Renal cortex interstitium (tissue), 15 donors: ENCODE measurements at places on chromosomes 7 and 10. TPM values are rescaled to one million over a fixed set of nuclear protein-coding genes. Genes with fewer than 3 reads are reported as not detected.

The TAS2R5 gene
- polyA plus RNA-seq: 3.0 TPM

The PON3 gene
- polyA plus RNA-seq: 2.3 TPM

The LBX1 gene
- not detected for polyA plus RNA-seq

The NRAP gene
- polyA plus RNA-seq: not detected

The NEUROD6 gene
- not detected for polyA plus RNA-seq

- DNase-seq: no peak
These were observed 972.5 kb downstream of the LRMDA start for GRCh38 chr10:76403912-76404311.

DNA sequence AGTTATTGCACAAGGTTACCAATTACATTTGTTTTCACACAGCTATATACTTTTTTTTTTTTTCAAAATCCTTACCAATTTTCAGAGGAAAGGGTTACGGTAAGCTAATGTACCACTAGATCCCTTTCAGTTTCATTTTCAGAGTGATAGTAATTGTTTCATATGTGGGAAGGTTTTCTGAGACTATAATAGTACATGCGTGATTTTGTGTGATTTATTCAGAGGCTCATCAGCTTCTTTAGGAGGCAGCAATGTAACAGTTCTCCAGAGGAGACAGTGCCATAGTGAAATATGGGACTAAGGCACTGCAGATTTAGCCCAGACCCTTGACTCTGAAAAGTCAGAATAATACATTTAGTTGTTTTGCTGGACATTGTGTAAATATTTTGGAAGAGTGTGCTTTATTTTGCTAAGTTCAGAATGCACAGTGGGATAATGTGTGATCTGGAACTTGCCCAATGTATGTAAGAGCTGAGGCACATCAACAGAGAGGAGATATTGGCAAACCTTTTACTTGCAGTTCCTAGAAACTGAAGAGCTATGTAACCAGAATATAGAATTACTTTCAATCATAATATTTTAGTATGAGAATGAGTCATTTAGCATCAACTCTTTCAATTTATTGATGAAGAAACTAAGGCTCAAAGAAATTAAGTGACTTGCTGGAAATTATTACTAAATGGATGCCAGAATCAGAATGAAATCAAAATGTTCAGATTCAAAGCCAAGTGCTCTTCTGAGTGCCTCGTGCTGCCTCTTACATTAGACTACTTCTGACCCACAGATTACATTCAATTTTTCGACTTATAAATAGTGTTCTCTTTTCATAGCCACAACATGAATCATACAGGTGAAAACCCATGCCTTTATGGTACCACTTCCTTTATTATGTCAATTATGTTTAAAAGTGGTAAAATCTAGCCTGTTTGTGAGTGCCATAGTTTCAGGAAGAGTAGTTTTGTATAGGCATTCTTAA, 207.7 kb upstream of the TEX47 start:
- no peak for DNase-seq

- no peak for DNase-seq
These were observed 6.5 kb upstream of the PODXL start for GRCh38 chr7:131562941-131563340.

DNA sequence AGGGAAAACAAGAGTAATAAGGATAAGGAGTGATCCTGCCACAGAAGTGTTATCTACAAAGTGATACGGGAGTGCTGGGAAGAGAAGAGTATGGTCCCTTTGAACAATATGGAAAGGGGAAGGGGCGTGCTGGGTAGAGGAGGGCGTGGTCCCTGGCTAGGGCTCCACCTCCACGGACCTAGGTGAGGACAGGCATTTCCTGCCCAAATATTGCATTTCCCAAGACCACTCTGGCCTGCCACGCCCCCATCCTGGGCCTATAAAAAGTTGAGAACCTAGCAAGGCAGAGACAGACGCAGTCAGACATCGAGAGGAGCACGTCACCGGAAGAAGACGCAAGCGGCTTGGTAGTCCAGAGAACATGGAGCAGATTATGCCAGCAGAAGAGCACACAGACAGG, 22.8 kb downstream of the VSTM4 start:
- DNase-seq: no peak

DNA sequence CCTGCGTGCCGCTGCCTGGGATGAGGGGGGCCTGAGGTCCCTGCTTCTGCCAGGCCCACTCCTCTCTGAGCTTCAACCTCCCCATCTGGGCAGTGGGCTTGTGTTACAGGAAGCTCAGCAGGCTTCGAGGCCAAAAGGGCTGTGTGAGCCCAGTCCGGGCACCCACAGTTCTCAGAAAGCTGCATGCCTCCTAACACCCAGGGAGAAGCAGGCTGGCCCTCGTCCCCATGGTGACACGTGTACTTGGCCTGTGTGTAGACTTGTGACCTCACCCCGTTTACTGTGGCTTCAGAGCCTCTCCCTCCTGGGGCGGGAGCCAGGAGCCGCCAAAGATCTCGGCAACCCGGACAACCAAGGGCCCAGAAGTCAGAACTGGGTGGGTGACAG, 2.2 kb upstream of the GRIFIN start:
- DNase-seq: no peak

DNA sequence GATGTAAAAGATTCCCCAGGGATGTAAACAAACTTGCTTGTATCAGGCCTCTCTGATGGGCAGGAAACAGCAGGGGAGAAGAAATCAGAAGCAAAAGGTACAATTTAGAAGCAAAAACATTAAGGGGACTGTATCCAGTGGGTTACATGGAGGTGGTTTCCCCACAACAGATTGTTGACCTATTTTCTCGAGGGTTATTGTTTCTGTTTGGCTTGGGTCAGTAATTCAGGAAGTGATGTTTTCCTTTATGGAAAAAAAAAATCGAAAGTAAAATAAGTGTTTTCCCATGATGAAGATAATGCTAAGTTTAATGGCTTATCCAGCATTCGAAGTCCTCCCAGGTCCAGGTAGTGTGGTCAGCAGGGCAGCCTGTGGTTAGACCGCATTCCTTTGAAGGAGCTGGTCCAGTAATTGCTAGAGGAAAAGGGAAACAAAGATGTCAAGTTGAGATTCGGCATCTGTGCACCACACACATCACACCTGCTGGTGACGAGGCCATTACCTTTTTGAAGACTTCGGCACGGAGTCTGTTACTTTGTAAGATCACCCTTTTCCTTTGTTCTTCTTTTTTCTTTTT, 37.3 kb upstream of the ADAM12 start:
- peak; percentile 21 for DNase-seq

DNA sequence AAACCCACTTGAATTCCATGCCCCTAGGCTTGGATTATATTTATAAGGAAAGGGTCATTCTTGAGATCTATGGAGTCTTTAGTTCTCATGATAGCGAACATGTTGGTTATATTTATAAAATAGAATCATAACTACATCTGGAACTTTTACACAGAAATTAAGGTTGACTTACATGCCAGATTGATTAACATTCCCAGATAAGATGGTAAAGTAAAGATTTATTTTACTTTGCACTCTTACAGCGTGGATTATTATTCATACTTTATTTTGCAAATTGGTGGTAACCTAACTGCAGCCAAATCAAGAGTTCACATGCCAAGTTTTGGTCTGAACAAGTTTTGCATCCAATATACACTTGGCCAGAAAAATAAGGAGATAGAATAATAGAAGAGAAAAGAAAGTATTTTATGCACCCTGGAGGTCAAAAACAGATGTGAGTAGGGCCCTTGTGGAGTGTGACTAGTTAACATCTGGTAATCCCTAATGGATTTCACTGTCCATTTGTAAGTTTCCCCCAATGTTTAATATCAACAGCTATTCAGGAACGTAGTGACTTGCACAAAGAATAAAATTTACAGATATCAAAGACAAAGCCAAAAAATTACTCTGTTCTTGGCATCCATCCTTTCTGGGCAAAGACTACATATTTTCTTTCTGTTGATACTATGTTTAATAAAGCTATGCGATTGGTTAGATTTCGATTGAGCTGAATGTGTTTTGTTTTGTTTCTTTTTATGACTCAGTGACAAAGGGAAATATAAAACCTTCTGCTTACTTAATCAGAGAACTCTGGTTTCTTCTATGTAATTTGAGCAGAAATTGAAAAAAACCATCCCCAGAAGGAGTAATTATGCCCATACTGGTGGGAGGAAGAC, 10.1 kb upstream of the TMEM26 start:
- DNase-seq: no peak

- no peak for DNase-seq
These were observed 32.8 kb downstream of the CPVL start for GRCh38 chr7:29113384-29114102.

DNA sequence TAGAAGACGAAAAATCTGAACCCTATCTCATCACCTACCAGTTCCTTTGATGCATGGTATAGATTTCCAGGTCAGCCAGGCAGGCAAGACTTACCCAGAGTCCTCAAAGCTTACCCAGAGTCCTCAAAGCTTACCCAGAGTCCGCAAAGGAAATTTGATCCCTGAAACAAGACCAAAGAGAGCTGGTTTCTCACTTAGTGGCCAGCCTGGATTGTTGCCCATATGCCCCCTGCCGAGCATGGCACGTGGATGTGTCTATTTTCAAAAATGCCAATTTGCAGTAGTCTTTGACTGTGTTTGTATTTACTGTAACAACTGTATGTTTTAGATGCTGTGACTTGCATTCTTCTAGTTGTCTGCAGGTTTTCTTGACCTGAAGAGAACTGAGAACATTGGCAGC, 120.2 kb upstream of the STARD3NL start:
- DNase-seq: no peak

DNA sequence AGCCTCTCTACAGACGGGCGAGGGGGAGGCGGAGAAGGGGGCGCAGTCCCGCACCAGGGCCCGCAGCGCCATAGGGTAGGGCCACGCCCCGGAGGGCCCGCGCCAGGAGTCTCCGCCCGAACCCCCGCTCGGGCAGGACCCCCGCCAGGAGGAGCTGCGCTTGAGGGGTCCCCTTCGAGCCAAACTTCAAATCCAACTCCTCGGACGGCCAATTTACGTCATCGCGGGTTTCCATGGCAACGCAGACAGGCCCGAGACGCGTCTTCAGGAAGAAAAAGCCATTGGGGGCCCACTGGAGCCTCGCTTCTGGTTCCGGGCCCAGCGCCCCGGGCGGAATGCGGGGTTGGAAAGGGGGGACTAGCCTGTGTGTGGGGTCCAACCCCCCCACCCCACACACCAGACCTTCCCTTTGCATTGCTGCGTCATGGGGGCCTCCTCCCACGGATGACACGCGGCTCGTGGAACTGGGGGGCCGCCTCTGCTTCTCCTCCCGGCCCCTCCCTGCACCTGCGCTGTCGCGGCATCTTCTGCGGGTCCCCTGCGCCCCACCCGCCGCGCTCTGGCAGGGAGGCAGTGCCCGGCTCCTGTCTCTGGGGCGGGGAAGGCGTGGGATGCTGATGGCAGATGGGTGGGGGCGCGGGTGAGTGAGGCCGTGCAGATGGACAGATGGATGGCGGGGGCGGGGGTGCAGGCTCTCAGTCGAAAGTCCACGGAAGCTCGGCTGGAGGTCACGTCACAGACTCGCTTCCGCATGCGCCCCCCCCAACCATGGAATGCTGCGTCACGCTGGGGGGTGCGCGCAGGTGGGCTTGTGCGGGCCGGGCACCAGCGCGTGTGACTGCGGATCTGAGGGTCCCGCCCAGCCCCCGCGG, 1.2 kb downstream of the CALY start:
- peak; percentile 60 for DNase-seq

DNA sequence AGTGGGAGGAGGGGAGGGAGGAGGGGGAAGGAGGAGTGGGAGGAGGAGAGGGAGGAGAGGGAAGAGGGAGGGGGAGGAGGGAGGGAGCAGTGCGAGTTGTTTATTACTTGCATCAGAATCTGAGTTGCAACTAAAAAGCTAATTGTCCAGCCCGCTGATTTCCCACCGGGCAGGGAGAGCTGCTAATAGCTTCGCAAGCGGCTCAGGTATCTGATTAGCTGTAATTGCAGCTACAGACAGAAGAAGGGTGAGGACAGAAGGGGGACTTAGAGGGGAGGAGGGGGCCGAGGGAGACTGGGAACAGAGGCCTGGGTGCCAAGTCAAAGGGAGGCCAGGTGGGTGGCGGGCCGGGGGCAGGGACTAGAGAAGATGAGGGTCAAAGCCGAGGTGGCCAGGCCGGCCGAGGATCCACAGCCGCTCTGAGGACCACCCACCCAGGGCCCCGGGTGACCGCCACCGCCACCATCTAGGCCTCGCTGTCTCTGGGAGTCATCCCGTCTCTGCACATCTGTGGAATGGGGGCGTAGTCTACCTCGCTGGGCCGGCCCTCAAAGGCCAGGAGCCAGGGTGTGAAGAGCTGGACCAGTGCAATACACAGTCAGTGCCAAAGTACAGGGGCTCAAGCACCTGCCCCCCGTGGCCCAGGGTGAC, 54.2 kb downstream of the MICALL2 start:
- DNase-seq: no peak

DNA sequence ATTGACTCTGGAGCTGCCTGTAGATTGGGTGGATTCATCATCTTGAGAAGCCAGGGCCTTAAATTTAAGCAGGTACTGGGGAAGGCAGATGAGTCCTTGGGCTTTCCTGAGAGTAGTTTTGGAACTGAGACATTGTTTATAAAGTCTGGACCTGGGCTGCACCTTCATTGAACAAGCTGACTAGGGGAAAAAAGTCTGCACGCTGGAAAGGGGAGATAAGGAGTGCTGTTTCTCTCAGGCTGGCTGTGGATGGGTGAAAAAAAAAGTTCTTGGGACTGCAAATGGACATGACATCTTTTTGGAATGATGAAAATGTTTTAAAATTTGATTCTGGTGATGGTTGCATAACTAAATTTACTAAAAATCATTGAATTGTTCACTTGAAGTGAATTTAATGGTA, 12.0 kb downstream of the SEC24C start:
- no peak for DNase-seq
